ENCODE measurements at places on chromosomes 2 and 18.

DNA sequence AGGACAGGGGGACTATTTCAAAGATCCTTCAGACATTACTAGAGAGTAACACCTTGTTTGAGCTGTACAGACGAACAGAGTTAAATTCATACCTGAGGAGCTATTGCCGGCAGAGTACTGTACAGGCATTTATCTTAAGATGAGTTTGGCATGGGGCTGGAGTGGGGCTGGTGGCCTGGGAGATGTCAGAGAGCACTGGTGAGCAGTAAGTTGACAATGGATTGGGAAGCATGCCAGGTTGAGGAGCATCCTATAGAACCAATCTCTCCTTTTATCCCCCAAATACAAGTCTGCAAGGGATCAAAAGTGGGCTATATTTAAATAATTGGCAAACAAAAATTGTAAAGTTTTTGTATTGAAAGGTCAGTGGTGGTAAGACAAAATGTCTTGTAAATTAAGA is 58.6 kb downstream of the ADCYAP1 start:
- DNase-seq = no peak

DNA sequence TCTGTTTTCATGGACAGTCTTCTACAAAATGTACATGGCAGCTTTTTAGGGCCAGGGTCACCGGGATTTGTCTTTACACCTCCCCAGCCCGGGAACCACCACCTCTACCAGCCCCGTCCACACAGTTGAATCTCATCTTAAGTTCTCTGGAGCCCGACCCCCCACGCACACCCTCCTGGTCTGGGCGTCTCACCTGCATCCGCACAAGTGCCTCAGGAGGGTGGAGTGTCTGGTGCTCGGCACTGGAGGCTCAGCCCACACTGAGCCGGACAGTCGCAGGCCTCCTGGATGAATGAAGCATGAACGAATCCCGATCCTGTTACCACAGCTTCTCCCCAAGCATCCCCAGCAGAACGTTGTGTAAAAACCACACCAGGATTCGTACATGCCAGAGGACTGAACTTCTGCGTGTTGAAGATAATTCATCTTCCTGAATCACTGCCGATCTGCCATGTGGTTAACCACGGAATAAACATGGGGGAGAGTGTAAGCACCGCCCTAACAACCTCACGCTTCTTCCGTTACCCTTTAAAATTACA is 162.0 kb downstream of the RTP5 start:
- DNase-seq = no peak

DNA sequence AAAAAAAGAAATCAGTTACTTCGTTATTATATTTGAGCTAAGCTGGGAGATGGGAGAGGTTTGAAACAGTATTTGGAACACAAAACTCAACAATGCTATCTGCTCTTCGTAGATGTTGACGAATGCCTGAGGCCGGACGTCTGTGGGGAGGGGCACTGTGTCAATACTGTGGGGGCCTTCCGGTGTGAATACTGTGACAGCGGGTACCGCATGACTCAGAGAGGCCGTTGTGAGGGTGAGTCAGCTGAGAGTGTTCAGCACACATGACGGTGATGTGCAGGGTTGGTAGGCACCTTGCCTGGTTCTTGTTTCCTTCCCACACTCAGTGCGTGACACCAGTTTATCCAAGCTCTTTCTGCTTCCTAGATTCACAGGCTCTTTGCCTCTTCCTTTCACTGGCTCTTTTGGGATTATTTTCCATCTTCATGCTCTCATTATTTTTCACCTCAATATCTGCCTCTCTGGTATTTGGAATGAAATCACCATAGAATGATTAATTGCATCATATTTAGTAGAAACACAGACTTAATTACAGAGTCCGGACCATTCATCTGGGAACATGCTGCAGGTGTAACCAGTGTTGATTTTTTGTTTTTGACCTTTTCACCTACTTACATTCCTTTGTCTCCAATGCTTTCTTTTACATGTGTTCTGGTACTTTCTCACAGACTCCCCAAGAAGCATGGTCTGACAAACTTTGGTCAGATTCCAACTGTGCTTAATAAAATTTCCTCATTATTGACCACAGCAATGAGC is 200.6 kb upstream of the RASGRP3 start:
- no peak for DNase-seq

DNA sequence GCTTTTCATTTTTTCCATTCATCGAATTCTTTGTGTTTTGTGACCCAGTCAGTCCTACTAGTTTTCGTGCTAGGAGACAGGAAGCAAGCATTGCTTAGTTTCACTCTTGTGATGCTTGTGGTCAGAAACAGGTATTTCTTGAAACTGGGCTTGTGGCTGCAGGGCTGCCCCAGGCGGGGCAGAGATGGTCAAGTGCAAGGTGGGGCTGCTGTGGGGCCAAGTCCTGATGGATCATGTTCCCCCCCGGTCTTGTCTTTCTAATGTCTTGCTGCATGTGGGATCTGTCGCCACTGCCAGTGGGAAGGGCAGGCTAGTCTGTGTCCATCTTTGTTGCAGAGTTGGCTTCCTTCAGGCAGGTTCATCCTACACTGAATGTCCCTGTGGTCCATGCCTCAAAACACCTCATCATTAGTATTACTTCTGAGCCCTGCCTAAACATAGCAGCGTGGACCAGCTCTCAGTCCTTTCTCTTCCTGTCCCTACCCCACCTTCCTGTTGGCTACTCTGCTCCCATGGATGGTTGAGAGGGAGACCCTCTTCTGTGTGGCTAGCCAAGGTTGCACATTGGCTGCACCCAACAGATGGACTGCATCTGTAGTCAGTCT is 38.7 kb downstream of the INPP4A start:
- no peak for DNase-seq

GRCh38 chr2:227939271-227940027 is 68.0 kb downstream of the DAW1 start:
- peak; percentile 8 for DNase-seq

GRCh38 chr2:18445433-18446320 is 114.8 kb downstream of the RDH14 start:
- DNase-seq = peak; percentile 43

DNA sequence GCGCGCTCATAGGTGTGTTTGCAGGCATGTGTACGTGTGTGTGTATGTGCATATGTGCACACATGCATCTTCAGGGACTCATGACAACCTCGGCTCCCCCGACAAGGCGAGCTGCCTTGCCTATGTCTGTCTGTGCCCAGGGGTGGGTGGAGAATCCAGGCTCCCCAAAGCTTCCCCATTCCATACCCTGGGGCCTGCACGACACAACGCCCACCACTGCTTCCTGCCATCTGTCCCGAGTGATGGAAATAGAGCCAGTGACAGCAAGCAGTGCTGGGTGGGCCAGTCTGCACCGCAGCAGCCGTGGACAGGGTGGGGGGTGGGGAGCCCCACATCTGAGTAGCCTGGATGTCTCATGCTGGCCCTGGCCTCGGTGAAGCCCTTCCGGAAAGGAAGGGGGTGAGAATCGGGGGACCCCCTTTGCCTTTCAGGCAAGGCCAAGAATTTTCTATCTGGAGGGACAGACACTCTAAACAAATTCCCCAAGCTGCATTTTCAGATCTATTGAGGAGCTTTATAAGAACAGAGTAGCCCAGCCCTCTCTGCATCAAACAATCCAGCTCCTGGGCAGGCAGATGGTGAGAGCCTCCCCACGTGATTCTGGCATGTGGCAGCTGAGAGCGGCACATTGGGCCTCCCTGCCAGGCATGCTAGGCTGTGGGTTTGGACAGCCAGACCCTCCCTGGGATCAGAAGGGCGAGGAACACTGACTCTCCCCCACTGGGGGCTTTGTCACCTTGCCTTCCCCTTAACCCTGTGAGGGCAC is 4.9 kb downstream of the KCNIP3 start:
- peak; percentile 47 for DNase-seq

Data from NCI-H2171 treated with DMSO at 0.1 percent for 48 hours (cell line).